ENCODE measurements at places on chromosomes 16 and 17.

DNA sequence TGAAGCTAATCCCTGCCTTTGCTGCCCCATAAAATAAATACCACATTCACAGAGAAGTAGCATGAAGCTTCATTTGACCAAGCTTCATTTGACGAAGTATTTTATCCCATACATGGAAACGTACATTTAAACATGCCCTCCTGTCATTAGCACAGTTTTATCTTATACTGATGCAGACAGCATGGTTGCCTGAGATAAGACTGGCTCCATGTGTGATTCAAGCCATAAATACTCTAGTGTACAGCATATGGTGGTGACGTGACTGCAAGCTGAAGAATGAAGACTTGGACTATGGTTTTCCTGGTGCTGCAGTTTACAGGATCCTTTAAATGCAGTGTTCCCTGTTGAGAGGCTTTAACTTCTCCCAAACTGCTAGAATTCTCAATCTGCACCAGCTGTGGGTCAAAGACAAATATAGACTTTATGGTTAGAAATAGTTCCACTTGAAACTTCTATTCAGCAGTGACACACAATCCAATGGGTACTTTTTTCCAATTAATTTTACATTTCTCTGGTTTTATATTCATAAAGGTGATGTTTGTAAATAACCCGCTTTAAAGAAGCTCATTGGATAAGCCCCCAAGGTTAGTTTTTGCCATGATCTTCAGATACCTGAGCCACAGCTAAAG lies 64.9 kb downstream of the CYB561 start:
- DNase-seq = no peak

DNA sequence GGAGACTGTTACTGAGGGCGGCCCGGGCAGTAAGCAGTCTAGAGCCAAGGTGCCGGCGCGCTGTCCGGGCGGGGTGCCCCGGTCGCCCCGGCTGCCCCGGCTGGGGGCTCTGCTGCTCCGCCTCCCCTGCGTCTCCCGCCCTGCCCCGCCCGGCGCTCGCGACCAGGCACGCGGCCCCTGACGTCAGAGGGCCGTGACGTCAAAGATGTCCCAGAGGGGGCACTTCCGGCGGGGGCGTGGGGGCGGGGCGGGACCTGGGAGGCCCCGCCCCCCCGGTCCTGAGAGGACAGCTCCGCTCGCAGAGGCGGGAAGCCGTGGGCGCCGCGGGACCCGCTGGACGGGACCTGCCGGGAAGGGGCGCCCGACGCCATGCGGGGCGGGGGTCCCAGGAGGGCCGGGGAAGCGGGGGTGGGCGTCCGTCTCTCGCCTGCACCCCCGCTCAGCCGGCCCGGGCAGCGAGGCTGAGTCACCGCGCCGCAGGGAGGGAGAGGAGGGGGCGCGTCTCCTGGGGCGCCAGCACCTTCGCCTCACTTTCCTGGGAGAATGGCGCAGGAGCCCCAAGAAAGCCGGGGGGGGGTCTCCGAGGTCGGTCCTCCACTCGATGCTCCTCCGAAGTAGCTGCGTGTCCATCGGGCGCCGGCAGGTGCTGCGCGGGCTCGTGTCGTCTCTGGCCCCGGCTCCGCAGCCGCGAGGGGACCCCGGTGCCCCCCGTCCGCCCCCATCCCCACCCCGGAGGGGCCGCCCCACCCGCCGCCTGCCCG lies 4.4 kb upstream of the HIC1 start:
- no peak for DNase-seq

DNA sequence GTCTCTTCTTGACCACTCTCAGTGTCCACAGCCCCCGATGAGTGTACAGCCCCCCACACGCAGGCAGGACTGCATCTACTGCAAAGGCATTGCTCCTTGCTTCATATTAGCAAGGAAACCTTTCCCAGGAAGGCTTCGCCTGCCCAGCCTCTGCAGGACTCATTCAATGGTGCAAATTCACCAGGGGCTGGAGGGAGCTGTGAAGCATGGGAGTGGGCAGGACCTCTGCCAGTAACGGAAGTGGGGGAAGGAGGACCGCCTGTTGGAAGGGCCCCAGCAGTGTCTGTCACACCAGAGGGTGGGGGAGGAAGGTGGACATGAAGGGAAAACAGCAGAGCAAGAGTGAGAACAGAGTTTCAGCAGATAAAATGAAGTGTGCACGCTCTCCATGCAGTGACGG lies 2.5 kb downstream of the SPATA33 start:
- no peak for DNase-seq

DNA sequence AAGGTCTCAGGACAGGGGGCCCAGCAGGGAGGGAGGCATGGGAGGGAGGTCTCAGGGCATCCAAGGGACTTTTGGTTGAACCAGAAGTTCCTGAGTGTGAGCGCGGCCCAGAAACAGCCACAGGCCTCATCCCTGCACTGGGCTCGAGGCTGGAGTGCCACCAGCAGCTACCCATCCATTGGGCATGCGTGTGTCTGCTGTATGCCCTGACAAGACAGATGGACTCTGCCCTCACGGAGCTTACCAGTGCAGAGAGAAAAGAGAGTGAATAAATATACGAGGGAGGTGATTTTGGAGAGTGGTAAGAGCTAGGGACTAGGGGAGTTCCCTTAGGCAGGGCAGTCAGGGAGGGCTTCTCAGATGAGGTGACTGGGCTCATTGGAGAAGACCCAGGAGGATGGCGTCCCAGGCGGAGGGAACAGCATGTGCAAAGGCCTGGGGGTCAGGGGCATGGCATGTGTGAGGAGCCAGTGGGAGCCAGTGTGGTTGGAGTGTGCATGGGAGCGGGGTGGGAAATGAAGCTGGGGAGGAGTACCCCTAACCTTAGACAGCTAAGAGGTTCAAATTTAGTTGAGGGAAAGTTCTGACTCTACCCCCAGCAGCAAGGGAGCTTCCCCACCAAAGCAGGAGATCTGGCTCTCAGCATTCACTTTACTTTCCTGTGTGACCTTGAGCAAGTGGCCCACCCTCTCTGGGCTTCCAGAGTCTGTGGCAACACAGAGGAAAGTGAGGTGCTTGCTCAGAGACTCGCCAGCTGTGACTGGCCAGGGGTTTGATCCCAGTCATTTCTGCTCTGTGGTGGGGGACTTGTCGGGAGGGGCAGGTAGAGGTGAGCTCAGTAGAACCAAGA lies 74.7 kb downstream of the SREBF1 start:
- no peak for DNase-seq

- no peak for DNase-seq
Measured at GRCh38 chr16:30394592-30395154, 547 bp upstream of the ZNF48 start.

DNA sequence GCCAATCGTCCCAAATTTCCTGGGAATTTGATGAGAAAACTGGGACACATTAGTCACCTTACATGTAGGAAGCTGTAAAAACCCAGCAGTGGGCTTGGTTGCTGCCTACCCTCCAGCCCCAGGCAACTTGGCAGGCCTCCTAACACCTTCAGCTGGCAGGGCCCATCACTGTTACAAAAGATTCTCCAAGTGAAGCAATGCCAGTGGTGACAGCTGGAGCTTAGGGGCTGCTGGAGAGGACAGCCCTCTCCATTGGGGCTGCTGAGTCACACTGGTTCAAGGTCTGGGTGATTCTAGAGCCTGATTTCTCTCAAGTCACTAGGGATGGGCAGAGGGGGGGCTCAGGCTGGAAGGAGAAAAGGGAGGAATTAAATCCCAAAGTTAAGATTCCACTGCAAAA lies 180.6 kb downstream of the COPRS start:
- DNase-seq = no peak

Data from AG04449 (cell line).